ENCODE measurements at places on chromosomes 13 and 19.

GRCh38 chr19:41621654-41622053 lies 5.2 kb downstream of the CEACAM4 start:
- no peak for DNase-seq

DNA sequence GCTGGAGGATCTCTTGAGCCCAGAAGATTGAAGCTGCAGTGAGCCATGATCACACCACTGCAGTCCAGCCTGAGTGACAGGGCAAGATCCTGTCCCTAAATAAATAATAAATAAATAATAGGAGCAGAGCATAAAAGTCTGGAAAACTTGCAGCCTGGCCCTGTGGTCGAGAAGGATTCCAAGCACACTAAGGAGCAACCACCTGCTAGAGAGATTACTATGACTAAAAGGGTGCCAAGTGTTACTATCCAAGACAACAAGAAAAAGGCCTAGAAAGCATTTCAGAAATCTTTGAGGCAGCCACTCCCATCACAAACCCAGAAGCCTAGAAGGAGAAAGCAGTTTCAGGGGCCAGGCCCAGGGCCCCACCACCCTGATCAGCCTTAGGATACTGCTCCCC lies 46.1 kb downstream of the LHFPL6 start:
- no peak for DNase-seq

DNA sequence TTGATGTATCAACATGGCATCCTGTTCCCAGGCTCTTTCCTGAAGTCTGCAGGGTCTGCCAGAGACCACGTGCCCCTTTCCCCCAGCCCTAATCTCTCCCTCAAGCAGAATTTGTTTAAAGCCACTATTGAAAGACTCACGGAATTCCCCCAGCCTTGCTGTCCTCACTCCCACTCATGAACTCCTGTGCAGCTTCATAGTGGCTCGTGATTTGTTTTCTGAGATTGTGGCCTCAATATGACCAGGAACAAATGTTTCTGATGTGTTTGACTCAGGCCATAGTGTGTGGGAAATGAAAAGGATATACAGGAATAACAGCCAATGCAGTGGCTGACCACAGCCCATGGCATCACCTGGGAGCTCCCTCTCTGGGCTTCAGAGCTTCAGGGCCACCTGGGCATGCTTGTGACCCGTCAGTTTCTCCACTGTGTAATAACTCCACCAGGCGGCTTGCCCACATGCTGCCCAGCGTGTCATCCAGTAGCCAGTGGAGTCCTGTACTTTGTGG lies 8.1 kb upstream of the SERPINE3 start:
- DNase-seq, result no peak

DNA sequence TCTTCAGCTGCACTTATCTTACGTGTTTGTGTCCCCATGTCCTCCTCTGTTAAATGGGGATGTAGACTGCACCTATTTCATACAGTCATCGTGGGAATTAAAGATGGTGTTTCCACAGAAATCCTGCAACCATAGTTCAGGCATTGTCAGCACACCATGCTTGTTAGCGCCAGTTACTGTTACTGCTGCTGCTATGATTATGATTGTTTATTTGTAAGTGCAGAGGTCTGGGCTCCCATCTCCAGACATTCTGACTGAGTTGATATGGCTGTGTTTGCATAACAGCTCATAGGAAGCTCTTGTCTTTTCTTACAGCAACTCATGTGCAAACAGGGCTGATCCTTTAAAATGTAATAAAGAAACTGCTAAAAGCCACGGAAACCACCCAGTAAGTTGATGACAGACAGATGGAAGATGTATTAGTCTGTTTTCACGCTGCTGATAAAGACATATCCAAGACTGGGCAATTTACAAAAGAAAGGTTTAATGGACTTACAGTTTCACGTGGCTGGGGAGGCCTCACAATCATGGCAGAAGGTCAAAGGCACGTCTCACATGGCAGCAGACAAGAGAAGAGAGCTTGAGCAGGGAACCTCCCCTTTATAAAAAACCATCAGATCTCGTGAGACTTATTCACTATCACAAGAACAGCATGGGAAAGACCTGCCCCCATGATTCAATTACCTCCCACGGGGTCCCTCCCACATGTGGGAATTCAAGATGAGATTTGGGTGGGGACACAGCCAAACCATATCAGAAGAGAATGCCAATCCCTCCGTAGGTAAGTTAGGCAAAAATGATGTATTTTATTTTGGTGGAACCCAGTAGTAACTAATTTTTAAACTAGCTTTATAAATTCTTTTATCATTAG lies 1.6 kb downstream of the ZSCAN5A start:
- no peak for DNase-seq

DNA sequence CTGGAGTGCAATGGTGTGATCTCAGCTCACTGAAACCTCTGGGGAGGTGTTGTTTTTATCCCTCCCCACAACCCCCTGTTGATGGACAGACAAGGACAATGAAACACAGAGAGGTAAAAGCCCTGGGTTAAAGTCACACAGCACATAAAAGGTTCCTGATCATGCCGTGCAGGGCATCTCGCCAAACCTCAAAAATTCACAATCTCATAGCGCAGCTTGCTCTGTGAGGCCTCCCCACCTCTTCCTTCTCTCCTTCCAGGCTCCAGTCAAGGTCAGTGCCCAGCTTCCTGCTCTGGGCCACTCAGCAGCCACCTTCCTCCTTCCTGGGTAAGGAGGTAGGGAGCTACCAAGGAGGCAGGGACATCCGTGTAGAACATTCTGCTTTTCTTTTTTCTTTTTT lies 2.3 kb downstream of the FUT2 start:
- DNase-seq, result peak; percentile 42

Data from fibroblast of skin of left biceps (primary cell).